Nephron progenitor cell (in vitro differentiated cells): ENCODE measurements at places on chromosomes 6 and 20.

DNA sequence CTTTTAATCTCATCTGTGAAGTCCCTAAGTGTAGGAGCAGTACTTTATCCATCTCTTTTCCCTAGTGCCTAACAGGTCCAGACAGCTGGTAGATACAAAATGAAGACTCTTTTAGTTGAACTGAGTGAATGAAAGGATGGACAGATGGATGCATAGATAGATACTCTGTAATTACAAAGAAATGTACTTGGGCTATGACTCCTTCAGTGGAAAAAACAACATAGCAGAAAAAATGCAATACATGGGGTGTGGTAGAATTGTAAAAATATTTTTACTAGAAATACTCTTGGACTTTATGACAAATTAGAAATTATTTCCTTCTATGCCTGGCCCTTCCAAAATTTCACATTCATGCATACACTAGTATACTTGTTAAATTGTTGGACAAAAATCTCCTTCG lies 29.3 kb downstream of the KCNQ5 start:
- no peak for DNase-seq

DNA sequence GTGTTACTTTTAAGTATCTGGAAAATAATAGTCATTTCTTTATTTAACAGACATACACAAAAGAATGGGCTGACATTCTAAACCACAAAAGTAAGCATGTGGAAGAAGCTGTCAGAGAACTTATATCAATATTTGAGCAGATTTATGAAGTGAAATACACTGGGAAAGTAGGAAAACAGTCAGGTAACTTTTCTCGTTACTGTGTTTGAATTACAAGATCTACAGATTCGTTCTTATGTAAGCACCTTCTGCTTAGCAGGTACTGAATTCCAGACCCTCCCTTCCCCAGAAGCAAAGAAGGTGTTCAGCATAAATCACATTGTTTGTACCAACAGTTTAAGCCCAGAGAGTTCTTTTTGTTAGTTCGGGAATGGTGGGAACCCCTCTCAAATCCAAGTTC lies 88.0 kb downstream of the DNAH8 start:
- DNase-seq, result no peak

DNA sequence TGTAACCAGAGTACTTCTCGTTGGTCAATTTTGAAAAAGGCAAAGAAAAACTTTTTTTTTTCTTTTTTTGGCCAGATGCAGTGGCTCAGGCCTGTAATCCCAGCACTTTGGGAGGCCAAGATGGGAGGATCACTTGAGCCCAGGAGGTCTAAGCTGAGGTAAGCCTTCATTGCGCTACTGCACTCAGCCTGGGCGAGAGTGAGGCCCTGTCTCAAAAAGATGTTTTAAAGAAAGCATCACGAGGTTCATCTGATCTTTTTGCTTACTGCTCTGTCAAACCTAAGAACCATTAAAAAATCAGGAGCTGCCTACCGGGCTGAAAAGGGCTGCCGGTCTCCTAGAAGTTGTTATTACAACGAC lies 607 bp downstream of the LYRM2 start:
- DNase-seq, result no peak

GRCh38 chr6:169984181-169985120 lies 233.0 kb downstream of the ERMARD start:
- DNase-seq, result no peak

DNA sequence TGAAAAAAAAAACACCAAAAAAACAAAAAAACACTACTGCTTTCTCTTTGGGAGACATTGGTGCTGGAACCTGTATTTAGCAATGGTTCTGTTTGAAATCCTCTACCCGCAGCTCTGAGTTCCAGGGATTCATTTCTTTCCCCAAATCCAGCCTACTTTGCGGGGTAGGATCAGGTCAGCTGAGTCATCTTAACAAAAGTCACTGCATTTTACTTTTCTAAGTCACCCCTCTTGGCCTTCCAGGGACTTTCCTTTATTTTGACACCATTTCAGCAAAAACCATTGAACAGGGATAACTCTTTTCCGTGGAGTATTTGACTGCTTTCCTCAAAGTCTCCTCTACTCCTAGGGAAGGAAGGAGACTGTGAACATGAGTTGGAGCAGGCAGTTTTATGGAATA lies 837.6 kb downstream of the MAFB start:
- no peak for DNase-seq

DNA sequence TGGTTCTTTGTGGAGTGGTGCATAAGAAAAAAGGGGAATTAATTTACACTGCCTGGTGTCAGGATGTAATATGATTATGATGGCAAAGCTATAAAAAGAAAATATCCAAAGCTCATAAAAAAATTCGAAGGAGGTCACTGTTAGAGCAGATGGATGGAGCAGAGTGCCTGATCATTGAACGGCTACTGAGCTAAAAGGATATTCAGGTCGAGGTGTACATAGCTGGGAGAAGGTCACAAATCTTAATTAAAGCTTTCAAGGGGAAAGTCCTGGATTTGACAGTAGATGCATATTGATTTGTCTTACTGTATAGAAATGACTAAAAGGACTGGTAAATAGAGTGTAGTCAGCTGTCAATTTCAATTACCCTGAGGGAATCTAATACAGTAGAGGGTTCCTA lies 84.4 kb downstream of the PKIB start:
- no peak for DNase-seq

GRCh38 chr6:166572370-166573261 lies 13.9 kb downstream of the RAMACL start:
- peak; percentile 21 for DNase-seq

DNA sequence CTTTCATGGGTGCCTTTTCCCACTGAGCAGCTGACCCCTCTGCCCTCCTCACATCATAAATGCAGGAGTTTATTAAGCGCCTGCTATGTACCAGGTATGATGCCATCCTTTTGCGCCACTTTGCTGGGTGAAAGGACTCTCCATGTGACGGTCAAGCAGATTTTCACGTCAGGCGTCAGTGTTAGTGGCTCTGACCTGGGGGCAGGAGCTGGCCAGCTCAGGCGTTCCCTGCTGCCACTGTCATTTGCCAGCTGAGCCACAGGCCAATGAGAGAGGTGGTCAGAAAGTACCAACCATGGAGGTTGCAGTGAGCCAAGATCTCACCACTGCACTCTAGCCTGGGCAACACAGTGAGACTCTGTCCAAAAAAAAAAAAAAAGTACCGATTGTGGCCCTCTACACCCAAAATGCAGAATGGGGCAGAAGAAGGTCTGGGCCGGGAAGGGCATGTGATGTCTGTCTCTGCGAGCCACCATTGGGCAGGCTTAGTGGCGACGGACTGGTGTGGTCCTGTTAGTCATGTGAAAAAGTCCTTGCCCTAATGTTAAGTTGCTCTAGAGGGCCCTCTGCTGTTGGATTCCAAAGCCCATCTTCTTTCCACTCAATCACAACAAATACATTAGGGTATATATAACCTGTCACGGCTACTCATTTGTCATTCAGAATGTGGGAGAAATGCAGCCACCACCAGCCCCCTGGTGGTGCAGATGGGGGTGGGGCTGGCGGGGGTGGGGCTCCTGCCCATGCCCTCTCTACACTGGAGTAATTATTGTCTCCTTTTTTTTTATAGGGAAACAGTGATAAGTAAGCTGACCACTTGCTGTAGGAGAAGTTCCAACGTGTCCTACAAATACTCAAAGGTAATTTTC lies 18.4 kb upstream of the SLC22A1 start:
- DNase-seq, result no peak

- DNase-seq, result no peak
Measured at GRCh38 chr6:144730088-144730645, 445.0 kb downstream of the UTRN start.

DNA sequence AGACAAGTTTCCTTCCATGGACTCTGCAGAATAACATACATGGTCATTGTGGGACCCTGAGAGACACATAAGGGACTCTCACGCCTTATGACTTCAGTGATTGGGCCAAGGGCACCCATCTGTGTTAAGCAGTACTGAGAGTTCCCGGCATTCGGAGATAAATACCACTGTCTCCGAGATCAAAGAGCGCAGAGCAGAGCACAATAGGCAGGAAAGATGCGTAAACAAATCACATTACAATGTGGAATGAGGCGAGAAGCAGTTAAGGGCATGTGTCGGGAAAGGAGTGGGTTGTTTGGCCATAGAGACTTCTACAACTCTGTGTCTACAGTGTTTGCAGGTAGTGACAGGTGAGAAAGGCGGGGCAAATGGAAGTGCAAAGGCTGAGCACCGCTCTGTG lies 57.6 kb downstream of the NRSN1 start:
- DNase-seq, result no peak

DNA sequence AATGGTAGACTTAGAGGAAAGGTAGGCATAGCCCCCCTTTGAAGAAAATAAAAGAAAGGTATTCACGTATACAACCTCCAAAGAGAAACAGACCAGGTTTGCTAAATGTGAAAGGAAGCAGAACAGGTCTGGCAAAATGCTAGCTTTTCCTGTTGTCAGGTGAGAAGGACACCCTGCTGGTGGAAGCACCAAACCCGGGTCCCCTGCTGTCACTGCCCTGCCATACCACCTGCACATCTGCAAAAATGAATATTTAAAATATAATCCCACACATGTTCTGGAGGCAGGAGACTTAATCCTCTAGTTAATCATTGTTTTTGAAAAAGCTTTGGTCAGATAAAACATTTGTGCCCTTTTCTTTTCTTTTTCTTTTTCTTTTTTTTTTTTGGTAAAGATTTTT lies 48.9 kb upstream of the OLIG3 start:
- DNase-seq, result no peak

- no peak for DNase-seq
Measured at GRCh38 chr20:38551056-38551626, 29.9 kb upstream of the ADIG start.

GRCh38 chr20:62350098-62350628 lies 16.9 kb downstream of the LAMA5 start:
- no peak for DNase-seq

DNA sequence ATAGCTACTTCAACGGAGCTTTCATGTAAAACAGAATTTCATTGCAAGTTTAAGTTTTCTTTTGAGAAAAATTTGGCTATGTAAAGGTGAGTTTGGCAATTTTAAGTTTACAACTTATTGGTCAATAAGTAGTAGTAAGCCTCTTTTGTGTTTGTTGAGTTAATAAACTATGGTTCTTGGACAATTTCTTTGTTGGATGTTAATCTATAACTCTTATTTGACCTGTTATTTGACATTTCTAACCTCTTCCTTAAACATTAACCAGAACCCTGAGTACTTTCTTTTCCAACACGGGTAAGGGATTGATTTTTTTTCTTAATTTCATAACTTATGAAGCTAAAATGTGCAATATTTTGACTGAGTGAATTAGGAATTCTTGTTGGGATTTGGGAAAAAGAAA lies 354.4 kb downstream of the PRKN start:
- no peak for DNase-seq

GRCh38 chr20:8853805-8854338 lies 215.0 kb upstream of the PLCB4 start:
- peak; percentile 27 for DNase-seq

DNA sequence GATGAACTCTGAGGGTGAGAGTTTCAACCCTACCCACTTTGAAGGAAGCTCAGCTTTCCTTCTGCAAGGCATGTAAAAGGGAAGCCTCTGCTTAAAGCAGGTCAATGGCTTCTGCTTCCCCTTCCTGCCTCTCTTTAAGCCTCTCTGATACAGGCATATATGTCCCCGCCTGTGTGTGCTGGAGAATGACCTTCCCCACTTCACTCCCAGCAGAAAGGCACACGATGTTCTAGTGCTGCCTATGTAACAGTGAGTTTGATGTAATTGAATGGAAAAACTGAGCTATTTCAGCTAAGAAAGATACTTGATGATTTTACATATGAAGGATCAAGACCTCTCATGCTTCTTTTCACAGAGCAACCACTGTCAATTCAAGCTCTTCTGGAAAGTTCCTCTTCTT lies 632.2 kb downstream of the HACE1 start:
- DNase-seq, result no peak

- DNase-seq, result no peak
Measured at GRCh38 chr6:5582762-5583161, 321.4 kb downstream of the FARS2 start.

DNA sequence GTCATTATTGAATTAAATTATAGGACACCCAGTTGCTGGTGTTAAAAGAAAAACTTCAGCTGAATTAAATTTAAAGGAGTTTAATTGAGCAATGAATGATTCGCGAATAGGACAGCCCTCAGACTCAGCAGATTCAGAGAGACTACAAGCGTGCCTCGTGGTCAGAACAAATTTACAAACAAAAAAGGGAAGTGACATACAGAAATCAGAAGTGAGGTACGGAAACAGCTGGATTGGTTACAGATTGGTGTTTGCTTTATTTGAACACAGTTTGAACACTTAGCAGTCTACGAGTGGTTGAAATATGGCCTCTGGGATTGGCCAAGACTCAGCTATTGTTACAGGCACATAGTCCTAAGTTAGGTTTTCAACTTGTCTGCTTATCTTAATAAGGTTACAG lies 25.8 kb upstream of the TNFRSF21 start:
- no peak for DNase-seq

DNA sequence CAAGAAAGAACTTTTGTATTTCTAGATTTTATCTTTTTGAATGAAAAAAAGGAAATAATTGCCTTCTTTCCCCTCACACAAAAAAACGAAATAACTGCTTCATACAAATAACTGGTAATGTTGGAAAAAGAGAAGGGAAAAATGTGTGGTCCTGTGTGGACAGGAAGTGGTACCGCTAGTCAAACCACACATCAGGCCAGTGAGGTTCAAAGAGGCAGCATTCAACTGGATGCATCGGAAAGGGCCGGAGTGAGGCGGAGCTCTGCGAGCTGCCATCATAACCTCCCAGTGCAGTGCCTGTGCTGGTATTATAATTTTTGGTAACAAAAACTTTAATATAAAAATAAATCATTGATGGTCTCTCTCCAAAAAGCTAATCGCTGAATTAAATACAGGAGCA lies 111.2 kb downstream of the IRF4 start:
- no peak for DNase-seq

GRCh38 chr6:15941168-15941567 lies 187.7 kb upstream of the MYLIP start:
- DNase-seq, result no peak

GRCh38 chr20:51622004-51622874 lies 79.7 kb upstream of the NFATC2 start:
- DNase-seq, result no peak

GRCh38 chr6:40426346-40427066 lies 160.7 kb downstream of the LRFN2 start:
- DNase-seq, result no peak

- DNase-seq, result no peak
Measured at GRCh38 chr6:170497841-170498301, 55.2 kb downstream of the PSMB1 start.

GRCh38 chr6:53349209-53349693 lies 501 bp upstream of the ELOVL5 start:
- no peak for DNase-seq

DNA sequence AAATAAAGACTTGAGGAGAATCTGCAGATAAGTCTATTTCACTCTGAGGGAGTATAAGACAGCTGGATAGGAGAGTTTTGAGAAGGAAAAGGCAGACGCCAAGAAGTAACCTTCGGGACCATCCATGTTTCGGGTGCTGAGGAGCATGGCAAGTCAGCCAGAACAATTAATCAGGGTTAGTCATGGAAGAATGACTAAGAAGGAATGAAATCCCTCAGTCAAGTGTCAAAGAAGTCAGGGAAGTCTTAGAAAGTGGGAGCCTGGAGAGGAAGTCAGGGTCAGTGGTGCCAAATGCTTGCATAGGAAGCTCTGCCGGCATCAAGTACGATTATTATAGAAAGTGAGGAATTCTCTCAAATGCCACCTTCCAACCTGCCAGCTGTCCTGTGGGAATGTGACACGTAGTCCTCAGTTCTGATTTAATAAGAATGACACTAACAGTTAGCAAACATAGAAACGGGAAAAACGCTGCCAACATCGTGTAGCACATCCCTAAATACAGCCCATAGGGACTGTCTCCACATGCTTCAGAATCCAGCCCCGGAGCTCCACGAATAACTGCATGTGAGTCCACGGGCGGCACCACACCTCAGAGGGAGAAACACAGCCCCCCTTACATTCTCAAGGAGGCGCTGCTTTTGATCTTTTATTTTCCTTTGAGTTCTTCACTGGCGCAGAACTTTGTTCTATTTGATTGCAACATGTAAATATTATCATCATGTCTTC lies 602.7 kb downstream of the PRKN start:
- no peak for DNase-seq
